ENCODE measurements at places on chromosomes 4 and X.

- DNase-seq: no peak
Measured at GRCh38 chr4:119550857-119551532, 77.6 kb downstream of the PDE5A start.

GRCh38 chr4:103400405-103400804 lies 202.3 kb upstream of the CENPE start:
- no peak for DNase-seq

- DNase-seq: no peak
Measured at GRCh38 chrX:68232206-68232605, 201.1 kb downstream of the OPHN1 start.

DNA sequence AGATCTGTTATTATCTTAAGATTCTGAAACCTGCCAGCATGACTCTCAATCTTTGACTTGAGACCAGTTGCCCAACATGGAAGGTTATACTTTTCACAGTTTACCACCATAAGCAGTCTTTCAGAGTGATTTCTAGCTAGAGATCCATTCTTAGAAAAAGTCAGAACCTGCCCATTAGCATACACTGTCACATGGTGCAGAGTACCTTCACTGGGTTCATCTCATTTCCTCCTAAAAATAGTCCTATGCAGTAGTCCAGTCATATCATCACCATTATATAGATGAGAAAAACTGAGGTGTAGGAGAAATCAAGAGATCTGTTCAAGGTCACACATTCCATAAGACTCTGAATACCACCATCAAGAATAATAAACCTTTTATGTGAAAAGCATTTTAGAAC lies 153.6 kb downstream of the AR start:
- DNase-seq: no peak

DNA sequence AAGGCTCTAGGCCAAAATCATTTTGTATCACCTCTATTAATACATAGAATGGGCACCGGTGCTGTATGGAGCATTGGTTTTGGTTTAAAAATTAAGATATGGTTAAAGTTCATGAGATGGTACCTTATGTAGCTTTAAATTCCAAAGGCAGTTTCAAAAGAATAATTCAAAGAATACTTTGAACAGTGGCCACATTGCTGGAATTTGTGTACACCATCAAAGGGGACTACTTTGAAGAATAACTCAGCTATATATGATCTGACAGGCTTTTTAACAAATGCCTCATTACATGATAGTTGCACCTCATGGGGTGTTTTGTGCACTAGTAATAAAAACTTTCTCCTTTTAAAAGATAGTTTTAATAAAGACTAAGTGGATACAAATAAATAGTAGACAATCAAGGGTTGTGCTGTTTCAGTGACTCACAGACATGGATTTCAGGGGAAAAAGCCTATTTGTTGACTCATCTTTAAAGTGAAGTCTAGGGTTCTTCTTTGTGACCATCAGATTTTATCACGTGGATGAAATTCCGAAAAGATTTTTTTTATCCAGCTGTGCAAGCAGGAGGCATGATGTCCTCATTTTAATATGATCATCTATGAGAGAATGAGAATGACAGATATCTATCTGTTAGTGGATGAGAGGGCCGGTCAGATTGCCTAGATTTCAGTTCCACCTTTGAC lies 12.8 kb downstream of the MTM1 start:
- DNase-seq: no peak

DNA sequence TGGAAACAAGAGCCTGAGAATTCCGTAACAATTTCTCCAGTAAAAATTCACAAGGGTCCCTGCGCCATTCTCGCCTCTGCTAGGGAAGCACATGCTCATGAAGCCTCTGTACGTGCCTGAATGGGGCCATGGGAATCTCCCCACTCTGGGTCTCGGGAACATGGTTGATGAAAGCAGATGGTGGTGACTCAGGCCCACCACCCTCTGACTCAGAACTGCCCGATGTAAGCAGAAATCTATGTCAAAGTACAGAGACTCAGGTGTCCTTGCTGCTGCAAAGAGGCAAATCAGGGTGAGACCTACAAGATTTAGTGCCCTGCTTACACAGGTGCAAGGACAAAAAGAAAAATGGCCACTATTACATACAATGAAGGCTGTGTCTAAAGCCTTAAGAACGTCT lies 65.0 kb downstream of the SCD5 start:
- DNase-seq: no peak

DNA sequence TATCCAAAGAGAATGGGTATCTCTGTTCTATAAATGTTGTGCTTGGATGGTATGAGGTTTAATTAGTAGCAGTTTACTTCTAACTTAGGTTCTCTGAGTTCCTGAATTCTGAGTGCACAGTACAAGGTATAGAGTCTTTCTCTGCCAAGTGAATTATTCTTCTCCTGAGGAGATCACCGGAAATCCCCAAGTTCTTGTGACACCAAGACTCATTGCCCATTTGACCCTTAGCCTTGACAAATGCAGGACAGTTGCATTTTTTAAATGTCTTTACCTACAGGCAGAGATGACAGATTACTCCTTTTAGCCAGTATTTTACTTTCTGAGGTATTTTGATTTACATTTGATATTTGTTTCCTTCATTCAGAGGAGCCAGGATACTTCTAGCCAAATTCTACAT lies 72.9 kb downstream of the MAOA start:
- no peak for DNase-seq

DNA sequence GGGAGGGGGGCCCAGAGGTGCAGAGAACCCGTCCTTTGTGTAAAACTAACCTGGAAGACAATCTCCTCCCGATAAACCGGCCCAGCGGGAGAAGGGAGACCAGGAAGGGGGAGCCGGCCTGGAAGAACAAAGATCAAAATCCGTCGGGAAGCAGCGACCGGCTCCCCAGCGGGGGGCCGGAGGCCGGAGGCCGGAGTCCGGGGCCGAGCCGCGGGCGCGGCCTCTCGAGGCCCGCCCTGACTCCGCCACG lies 552 bp downstream of the ZDHHC9 start:
- no peak for DNase-seq

GRCh38 chr4:39947417-39947816 lies 30.3 kb downstream of the PDS5A start:
- DNase-seq: no peak

DNA sequence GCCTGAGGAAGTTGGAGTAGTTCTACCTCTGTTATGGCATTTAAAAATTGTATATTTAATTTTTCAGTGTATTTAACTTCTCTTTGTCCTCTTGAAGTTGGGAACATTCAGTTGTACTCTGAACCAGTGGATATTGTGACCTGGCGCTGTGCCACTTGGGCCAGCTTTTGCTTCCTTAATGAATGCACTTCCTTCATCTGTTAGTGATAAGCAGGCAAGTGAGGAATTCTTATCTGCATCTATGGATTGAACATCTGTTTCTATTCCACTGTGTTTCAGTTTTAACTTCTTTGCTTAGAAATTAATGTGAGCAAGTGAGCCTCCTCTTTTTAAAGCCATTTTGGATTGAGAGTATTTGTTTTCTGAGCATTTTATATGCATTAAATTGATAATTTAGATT lies 128.3 kb downstream of the UCHL1 start:
- DNase-seq: no peak

GRCh38 chrX:132001127-132001526 lies 22.0 kb upstream of the STK26 start:
- DNase-seq: no peak

Data from effector CD4-positive, alpha-beta T cell (primary cell).